ENCODE measurements at places on chromosomes 4 and X.

- DNase-seq: no peak
Observed at GRCh38 chr4:47736146-47736545, 101.7 kb downstream of the CORIN start.

- no peak for DNase-seq
Observed at GRCh38 chrX:17968367-17968766, 107.3 kb upstream of the RAI2 start.

- DNase-seq: no peak
Observed at GRCh38 chr4:145540235-145540634, 58.6 kb downstream of the SMAD1 start.

- DNase-seq: no peak
Observed at GRCh38 chr4:72358483-72358882, 210.5 kb downstream of the ADAMTS3 start.

GRCh38 chr4:158710814-158711213 lies 12.4 kb downstream of the PPID start:
- no peak for DNase-seq

DNA sequence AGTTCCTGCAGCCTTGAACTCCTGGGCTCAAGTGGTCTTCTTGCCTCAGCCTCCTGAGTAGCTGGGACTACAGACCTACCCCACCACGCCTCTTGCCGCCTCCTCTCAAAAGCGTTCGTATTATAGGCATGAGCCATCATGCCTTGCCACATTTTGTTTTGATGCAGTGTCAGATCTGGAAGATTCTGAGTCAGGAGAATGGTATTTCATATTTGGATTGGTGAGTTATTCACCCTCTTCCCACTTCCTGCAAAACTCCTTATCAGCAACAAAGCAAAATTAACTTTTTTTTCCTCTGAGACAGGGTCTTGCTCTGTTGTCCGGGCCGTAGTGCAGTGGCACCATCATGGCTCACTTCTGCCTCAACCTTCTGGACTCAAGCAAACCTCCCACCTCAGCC lies 29.6 kb downstream of the REST start:
- DNase-seq: peak; percentile 43

DNA sequence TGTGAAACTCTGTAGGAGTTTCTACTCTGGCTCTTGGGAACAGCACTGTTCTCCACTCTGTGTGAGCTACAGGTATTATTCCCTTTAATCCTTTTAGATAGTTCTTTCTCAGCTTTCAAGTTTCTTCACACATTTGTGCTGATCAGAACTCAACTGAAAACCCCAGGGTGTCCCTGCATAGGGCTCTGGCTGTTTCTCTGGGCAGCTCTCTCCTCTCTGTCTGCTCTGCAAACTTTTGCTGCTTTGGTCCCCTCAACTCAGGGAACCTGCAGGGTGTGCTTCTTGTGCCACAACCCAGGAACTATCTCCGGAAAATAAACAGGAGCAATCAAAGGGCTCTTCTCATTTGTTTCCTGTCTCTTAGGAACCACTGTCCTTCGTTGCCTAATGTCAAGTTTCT lies 196.6 kb upstream of the GABRA2 start:
- DNase-seq: no peak

- no peak for DNase-seq
Observed at GRCh38 chrX:94576367-94577004, 902.5 kb downstream of the FAM133A start.

- DNase-seq: no peak
Observed at GRCh38 chrX:141960578-141960977, 56.9 kb downstream of the MAGEC1 start.

DNA sequence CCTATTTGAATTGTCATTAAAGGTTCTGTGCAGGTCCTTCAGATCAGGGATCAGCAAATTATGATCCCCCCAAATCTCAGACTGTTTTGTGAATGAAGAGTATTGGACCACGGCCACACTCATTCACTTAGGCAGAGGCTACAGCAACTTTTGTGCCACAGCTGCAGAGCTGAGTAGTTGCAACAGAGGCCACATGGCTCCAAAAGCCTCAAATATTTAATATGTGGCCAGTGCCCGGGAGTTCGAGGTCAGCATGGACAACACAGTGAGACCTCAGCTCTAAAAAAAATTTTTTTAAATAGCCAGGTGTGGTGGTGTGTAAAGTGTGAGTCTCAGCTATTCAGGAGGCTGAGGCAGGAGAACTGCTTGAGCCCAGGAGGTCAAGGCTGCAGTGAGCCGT lies 100.7 kb downstream of the NSUN7 start:
- DNase-seq: no peak

- DNase-seq: no peak
Observed at GRCh38 chr4:76420188-76420761, 666 bp downstream of the CCDC158 start.

DNA sequence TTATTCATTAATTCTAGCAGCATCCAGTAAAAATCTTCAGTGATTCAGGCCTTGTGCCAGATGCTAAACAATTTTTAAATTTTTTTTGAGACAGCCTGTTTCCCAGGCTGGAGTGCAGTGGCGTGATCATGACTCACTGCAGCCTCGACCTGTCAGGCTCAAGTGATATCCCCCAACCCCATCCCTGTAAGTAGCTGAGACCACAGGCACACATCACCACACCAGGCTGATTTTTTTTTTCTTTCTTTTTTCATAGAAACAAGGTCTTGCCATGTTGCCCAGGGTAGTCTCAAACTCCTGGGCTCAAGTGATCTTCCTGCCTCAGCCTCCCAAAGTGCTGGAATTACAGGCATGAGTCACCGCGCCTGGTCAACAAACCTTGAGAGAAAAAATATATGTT lies 705.5 kb downstream of the ARAP2 start:
- DNase-seq: no peak

DNA sequence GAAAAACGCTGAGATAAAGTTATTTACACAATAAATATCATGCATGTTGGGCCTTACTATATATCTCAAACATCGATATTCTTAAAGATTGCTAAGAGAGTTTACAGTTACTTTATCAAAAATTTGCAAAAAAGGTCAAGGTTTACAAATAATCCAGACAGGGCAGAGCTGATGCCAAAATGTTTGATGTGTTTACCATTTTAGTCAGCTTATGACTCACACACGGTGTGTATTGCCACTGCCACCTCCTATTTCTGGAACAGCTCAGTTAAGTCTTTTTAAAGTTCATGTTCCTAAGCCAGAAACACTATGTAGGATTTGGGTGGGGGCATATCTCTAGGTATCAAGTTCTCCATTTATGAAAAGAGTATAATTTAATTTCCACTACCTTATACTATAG lies 580.6 kb downstream of the INPP4B start:
- DNase-seq: peak; percentile 12

DNA sequence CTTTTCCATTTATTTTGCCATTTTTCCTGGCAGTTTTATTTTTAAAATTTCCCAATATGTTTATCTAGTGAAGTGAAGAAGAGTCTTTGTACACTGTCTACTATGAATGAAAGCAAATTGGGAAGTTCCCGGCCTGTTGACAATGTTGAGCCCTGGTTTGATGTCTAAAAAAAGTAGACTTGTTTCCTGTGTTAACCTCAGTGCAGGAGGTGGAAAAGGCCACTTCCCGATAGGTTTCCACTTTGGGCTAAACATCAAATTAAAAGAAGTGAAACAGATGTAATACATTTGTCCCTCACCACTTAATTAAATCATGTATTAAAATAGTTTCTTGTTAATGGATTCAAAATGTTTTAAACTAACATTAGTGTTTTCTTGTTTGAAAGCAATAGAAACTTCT lies 30.0 kb downstream of the BBS12 start:
- no peak for DNase-seq

GRCh38 chr4:89855236-89855635 lies 18.3 kb upstream of the SNCA start:
- no peak for DNase-seq

DNA sequence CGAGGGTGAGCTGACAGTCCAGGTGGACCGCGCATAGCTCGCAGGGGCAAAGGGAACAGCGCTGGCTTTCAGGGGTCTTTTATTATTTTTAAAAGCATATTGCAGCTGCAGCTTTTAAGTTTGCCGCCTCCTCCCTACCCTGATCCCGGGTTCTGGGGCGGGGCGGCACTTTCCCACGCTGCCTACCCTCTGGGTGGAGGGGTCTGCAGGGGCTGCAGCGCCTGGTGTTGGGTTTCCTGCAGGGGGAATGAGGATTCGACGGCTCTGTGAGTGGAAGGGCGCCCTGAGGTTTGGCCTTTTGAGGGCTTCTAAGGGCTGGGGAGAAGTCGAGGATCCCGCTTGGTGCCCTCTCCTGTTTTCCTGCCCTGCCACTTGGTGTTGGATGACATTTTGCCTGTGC lies 80.7 kb upstream of the SCML1 start:
- no peak for DNase-seq

DNA sequence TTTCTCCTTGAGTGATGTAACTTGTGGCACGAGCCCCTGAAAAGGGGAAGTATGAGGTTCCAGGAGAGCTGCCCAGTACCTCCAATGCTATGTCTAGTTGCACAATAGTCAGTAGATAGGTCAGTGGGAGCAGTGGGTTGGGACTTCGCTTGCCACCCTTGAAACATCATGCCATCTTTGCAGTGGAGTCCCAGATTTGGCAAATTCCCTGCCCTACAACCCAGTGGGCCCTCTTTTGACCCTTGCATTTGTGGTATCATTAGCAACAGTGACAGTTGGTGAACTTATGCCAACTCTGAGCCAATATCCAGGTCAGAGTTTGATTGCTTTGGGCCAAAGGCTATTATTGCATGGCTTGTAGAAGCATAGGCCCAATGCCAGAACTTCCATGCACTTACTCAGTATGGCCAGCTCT lies 12.3 kb downstream of the FHL1 start:
- DNase-seq: no peak

DNA sequence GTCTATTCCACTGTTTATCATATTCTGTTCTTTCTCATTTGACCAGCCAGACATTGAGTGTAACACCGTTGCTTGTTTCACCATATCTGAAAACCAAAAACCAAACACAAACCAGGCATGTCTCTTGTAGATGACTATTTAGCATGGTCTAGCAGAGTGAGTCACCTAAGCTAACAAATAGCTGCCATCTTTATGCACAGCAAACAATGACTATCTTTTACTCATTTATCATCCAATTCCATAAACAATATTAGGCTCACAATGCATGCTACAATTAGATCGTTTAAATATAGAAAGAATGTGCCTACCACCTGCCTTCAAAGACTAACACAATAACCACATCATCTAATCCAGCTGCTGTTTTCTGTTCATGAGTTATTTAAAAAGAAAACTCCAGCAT lies 495.4 kb downstream of the PCDH19 start:
- DNase-seq: no peak

DNA sequence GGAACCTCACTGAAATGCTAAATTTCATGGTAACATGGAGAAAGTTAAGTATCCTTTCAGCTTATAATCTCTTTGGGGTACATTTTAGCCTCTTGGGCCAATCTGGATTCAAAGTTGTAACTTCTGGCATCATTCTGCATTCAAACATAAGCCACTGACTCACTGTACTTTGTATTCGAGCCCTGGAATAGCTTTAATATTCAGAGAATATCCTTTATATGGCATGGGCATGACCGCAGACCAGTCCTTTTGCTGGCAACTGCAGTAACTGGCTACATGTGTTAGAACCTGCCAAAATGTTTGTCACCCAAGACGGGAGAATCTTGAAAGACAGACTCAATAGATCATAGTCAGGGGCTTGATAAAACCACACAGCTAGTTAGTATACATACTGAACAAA lies 3.3 kb downstream of the GASK1B start:
- DNase-seq: no peak

DNA sequence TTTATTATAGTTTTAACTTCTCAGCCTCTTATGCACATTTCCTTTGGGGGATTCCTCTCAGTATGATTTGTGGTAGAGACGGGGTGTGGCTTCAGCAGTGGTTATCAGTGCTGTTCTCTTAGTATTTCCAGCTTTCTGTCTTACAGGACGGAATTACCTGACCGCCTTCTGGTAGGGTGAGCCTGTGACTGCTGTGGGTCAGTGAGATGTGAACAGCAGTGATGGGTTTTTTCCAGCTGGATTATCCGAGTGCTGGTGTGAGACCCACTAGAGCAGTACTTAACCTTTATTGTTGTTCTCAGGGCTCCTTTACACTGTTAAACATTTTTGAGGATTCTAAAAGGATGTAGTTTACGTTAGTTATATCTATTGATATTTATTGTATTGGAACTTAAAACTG lies 135.2 kb downstream of the SLIT2 start:
- DNase-seq: no peak

- no peak for DNase-seq
Observed at GRCh38 chr4:176002007-176002613, 63.5 kb upstream of the WDR17 start.

DNA sequence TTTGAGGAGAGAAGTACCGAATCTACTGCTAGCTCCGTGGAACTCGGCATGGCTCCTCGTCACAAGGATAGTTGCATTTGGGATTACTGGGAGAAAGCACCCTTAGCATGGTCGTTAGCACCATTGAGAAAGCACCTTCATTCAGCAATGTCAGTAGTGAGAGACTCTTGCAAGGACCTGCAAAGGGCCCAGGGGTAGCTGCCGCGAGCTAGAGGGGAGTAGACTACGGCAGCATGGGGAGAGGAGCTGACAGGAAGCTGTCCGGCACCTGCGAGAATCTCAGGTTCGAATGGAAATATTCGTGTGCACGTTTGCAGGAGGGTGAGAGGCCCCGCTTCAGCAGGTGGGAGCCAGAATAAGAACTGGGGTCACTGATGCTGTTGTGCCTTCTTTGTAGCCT lies 20.2 kb downstream of the TLR10 start:
- no peak for DNase-seq

- peak; percentile 67 for DNase-seq
Observed at GRCh38 chrX:153724252-153725038, at the start of the genes ABCD1 and BCAP31. Gene ABCD1, plus strand, starts transcription at chrX:153724856. Its CDS starts 411 bp downstream, at chrX:153725267. Gene BCAP31, minus strand, starts transcription at chrX:153724387. Its CDS starts 1,143 bp downstream, at chrX:153723244.

GRCh38 chrX:29082558-29082957 lies 495.3 kb downstream of the IL1RAPL1 start:
- DNase-seq: no peak

DNA sequence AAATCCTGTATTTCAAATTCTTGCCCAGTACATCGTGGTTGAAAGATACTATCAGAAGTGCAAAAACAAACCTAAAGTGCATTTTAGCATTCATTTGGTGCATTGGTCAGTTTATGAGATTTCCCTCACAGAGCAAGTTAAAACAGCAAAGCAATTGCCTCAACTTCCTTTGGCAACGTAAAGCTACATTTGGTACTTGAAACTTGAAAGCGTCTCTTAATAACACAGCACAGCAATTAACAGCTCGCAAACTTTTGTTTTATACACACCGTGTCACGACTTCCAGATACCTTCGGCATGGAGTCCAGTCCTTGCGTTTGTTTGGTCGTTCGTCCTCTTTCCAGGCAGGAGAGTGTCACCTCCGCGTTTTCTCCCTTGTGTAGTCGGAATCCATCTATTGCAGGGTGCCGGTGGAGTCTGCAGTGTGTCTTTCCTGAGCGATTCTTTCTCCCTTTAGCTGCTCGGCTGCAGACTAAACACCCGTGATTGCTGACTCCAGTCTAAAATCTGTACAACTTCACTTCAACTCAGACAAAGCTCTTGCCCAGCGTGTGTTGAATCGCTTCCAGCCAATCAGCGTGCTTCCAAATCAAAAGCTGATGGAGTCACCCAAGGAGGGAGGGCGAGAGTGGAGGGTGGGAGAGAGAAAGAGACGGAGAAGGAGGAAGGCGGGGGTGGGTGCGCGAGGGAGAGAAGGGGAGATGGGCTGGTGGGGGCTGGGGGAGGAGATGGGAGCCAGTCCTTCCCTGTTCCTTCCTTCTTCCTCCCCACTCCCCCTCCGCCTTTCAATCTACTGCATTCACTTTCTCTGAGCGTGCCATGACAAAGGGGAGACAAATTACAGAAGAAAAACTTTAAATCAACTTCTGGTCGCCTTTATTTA lies at the start of gene PCDH18:
Gene PCDH18, minus strand, starts transcription at position 509 of the 883 bp plus-strand sequence. Its CDS starts 406 bp downstream, at position 103.
- peak; percentile 99 for DNase-seq

GRCh38 chr4:161002386-161002785 lies 1161.4 kb downstream of the FSTL5 start:
- no peak for DNase-seq
